ENCODE measurements at places on chromosomes 3 and 15.

- no peak for DNase-seq
Measured at GRCh38 chr15:47434596-47434995, 282.7 kb upstream of the SEMA6D start.

GRCh38 chr15:60523056-60523455, 44.1 kb upstream of the ICE2 start:
- DNase-seq = no peak

- no peak for DNase-seq
Measured at GRCh38 chr3:143627336-143627735, 220.9 kb downstream of the SLC9A9 start.

- no peak for DNase-seq
Measured at GRCh38 chr15:69852482-69852881, 245.2 kb downstream of the TLE3 start.

DNA sequence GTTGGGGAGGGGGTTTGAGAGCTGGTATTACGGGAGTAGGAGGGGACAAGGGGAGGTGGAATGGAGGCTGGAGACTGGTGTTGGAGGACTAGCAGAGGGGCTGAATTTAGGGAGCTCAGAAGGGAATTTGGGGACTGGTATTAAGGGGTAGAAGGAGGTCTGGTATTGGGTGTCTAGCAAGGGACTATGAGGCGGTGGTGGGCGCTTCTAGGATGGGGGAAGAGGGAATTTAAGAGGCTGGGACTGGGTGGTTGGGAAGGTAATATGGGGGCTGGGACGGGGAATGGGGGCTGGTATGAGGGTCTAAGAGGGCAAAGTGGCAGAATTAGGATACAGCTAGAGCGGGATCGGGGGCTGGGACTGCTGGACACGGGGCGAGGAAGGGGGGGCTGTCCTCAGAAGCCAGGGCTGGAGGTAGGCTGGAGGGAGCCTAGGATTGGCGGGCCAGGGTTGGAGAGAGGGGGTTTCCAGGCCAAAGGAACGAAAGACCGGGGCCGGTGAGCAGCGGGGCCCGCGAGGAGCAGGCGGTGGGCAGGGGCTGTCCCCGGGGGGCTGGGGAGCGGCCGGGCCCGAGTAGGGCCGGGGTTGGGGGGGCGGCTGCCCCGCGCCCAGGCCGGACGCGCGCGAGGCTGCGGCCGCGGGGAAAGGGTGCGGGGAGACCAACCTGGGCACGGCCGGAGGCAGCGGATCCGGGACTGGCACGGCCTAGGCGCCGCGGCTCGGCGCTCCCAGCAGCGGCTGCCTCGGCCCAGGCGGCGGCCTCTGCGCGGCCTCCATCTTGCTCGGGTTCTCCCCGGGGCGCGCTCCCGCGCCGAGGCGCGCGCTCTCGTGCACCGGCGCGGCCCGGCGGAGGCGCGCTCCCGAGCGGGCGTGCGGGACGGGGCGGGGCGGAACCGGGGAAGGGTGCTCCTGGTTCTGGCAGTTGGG, at the start of gene LHFPL4:
Gene LHFPL4, minus strand, starts transcription at position 802 of the 927 bp plus-strand sequence. CDS start 1,143 bp downstream, outside the sequence.
- no peak for DNase-seq

DNA sequence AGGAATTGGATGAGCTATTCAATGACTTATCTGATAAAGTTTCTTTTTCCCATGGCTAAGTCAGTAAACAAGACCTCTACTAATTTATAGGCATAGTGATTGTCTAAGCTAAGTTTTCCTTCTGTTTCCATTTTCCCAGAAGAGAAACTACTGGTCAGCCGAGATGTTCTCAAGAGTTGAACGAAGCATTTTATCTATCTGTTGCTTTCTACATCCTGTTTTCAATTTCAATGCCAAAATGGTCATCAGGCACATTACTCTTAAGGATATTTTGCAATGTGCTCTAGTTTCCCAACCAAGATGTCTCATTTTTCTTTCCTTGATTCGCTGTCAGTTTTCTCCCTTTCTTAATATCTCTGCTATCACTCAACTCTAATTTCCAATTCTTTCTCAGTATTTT, 228.7 kb downstream of the MBNL1 start:
- DNase-seq = no peak

GRCh38 chr3:169624533-169624972, 39.0 kb downstream of the MECOM start:
- no peak for DNase-seq

GRCh38 chr3:157248590-157249422, 88.9 kb upstream of the CCNL1 start:
- peak; percentile 28 for DNase-seq

DNA sequence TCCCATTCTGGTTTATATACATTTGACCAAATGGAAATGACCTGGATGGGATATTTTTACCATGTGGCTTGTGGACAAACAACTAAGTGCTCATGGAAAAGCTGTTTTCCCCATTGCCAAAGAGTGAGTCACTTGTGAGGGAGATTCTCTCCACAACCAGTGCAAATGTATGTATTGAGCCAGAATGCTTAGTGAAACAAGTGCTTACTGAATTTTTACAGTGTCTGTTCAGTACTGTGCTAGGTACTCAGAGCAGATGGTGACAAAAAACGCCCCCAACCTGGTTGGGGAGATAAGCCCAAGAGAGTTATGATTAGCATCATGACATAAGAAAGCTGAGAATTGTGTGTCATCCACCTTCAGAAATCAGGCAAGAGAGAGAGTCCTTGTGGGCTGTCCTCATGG, 2.3 kb downstream of the CHP1 start:
- DNase-seq = no peak

DNA sequence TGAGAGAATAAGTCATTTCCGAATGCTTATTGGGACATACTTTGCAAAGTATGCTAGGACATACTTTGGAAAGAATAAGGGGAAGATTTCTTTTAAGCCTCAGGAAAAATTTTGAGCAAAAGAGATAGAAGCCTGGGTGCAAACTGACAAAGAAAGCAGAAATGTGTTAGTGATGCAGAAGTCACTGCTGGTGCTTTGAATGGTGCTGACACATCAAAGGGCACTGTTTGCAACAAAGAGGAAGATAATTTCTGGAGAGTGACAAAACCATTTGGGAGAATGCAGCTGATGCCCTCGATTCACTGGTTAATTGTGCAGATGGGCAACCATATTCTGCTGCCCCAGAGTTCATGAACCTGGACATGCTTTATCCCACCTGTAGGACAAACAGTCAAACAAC, 11.0 kb upstream of the RAP2B start:
- DNase-seq = no peak

GRCh38 chr15:57635300-57635909, 43.7 kb downstream of the MYZAP start:
- no peak for DNase-seq

- no peak for DNase-seq
Measured at GRCh38 chr3:73805435-73805834, 180.7 kb upstream of the PDZRN3 start.

GRCh38 chr3:57956119-57956832, 51.9 kb upstream of the FLNB start:
- DNase-seq = no peak

DNA sequence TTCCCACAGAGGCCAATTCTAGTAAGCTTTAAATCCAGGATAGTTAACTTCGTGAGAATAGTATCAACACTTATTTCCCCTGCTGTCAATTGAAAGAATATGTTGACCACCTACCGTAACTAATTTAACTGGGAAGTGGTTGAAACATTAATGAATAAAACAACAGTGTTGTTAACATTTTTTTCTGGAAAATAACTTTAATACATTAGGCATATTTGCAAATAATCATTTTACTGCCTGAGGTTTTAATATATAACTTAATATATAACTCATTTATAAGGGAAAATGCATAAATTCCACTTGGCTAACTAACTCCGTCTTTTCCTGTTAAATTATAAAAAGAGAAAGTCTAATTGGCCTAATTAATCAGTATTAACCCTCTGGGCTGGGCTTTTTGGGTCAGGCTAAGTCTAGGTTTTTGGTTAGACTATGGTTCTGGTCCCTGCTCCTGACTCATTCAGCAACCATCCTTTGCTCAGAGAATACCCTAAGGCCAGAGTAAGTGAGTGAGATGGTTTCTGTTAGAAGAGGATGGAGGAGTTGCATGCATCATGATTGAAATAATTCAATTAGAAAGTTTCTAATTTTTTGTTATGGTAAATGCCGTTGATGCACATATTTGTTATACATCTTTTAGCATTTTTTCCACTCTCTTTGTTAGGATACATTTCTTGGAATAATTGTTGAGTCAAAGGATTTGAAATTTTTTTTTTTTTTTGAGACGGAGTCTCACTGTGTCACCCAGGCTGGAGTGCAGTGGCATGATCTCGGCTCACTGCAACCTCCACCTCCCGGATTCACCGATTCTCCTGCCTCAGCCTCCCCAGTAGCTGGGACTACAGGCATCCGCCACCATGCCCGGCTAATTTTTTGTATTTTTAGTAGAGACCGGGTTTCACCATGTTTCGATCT, 10.8 kb upstream of the SKIL start:
- no peak for DNase-seq

- peak; percentile 41 for DNase-seq
Measured at GRCh38 chr15:44713006-44713966, 2.0 kb downstream of the B2M start.

DNA sequence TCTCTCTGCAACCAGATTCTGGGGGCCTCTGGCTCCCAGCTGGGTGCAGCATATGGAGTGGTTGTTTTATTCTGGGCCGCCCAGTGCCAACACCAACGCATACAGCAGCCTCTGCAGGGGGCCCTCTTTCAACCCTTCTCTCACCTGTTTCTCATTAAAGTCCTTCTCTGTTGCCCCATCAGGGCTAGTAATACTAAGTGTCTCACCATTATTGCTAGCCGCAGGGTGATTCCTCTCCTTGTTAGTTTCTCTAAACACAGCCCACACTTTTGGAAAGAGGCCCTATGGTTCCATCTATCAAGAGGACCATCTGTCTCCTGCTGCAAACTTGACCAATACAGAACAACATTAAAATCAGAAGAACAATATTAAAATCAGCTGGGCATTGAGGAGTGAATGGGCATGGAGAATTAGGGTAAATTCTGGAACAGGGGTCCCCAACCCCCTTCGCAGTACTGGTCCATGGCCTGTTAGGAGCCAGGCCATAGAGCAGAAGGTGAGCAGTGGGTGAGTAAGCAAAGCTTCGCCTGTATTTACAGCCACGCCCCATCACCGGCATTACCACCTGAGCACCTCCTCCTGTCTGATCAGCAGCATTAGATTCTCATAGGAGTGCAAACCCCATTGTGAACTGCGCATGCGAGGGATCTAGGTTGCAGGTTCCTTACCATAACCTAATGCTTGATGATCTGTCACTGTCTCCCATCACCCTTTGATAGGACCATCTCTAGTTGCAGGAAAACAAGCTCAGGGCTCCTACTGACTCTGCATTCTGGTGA, 36.5 kb downstream of the ALS2CL start:
- DNase-seq = no peak

- no peak for DNase-seq
Measured at GRCh38 chr15:91329914-91330313, 229.9 kb downstream of the SV2B start.

DNA sequence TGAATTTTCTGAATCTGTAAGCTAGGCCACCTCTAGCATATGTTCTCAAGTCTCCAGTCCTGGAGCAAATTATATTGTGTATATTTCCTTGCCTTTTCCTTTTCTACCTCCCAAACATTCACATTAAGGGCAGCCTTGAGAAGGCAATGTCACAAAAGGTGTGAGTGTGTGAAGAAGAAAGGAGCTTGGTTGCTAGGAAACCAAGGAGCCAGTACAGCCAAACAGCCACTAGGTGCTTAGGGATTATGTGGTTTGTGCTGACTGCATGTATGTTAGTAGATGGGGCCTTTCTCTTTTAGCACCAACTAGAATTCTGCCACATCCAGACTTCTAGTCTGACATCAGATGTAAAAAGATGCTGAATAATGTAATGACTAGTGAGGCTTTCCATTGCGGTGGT, 118.8 kb upstream of the DAZL start:
- peak; percentile 30 for DNase-seq

GRCh38 chr3:68972358-68972979, 40.1 kb upstream of the TAFA4 start:
- DNase-seq = peak; percentile 76

- no peak for DNase-seq
Measured at GRCh38 chr3:177776661-177777101, 579.4 kb upstream of the TBL1XR1 start.

DNA sequence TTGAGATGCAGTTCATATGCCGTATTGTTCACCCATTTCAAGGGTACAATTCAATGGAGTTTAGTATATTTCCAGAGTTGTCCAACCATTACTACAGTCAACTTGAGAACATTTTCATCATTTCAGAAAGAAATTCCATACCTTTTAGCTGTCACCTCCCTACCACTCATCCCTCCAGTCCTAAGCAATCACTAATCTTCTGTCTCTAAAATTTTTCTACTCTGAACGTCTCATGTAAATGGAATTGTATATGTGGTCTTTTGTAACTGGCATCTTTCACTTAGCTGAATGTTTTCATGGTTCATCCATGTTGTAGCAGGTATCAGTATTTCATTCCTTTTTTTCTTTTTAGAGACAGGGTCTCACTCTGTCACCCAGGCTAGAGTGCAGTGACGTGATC, 51.1 kb downstream of the CMTM7 start:
- DNase-seq = no peak

GRCh38 chr15:60553163-60553562, 74.2 kb upstream of the ICE2 start:
- DNase-seq = no peak

GRCh38 chr15:56948000-56948763, 29.7 kb downstream of the TCF12 start:
- DNase-seq = no peak

DNA sequence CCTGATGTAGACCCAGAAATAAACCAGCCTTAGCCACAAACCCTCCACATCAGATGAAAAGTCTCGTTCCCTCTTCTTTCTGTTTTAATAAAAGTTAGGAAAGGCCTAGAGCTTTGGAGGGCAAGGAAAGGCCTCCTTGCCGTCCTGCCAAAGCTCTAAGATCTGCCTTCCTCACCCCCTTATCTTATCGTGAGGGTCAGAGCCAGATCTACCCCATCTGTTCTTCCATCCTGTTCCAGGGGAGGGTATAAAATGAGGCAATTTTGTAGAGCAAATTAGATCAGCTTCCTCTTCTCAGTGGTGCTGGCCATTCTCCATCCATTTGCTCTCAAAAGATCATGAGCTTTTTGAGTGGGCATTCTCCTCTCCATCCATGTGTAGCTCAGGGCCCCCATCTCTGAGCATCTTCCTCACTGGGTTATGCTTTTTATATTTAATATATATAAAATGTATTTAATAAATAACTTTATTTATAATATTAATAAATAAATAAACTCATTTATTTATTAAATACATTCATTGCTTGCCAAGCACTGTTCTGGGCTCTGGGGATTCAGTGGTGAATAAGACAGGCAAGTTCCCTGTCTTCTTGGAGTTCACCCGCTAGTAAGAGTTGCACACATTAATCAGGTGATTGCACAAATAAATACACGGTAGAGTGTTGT, 2.0 kb upstream of the SLC24A1 start:
- DNase-seq = peak; percentile 39

- no peak for DNase-seq
Measured at GRCh38 chr3:154976072-154976983, 103.8 kb upstream of the MME start.

GRCh38 chr3:99118381-99118780, 216.9 kb upstream of the DCBLD2 start:
- DNase-seq = no peak

GRCh38 chr3:16647668-16648067, 42.4 kb upstream of the DAZL start:
- no peak for DNase-seq

All from KBM-7 (cell line).